ENCODE measurements at places on chromosomes 6 and 20.

DNA sequence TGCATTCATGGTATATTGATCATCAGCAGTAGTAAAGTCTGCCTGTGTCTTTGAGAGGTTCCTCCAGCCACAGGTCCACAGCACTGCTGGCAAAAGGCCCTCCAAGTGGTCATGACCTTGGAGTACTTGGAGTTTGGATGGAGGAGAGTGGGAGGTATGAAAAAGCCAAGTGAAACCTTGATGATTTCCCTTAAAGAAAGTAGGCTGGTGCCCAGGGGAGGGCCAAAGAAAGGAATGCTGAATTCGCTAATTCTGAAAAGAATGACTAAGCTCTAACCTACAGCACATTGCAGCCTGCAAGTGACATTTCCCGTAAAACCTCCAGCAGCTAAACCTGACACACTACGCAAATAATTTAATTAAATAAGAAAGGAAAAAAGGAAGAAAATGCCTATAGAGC, 223.4 kb upstream of the TAB2 start:
- DNase-seq, result no peak

DNA sequence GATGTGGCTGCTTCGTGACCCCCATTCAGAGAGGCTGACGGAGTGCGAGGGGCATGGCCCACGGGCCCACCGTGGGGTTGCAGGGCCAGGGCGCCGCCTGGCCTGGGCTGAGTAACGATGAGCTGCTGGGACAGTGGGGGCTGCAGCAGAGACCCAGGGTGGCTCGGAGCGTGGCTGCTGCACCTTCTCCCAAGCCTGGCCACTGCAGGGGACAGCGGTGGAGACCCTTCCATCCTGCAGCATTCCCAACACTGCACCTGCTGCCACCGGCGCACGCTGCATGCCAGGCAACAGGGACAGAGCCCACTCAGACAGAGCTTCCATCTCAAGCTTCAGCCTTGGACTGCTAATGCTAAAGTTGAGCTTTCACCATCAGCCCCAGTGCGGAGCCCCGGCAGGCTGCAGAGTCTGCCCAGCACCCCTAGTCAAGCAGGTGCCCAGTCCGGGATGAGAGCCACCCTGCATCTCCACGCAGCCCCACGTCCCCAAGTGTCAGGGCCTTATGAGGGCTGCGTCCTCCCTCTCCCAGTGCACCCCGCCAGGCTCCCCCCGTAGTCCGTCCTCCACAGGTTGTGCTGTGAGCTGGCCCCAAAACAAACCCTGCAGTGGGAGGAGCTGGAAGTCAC, 89.4 kb upstream of the AFDN start:
- no peak for DNase-seq

- DNase-seq, result no peak
Measured at GRCh38 chr6:160812097-160812496, 110.1 kb downstream of the PLG start.

GRCh38 chr6:105748737-105749161, 337.4 kb upstream of the PRDM1 start:
- no peak for DNase-seq

DNA sequence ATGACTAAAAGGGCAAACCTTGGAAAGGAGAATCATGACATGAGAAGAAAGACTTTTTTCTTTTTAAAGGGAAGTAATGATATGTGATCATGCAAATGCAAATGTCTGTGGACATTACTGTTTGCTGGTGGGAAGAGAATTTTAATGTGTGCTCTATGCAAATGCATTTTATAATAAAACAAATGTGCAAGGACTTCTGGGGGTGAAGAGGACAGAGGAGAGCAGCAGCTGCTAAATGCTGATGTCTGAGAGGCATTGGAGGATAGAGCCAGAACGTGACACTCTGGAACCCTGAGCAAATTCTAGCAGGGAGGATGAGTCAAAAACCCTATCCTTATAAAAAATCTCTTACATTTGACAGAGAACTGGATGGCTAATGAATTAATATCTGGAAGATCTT, 69.1 kb upstream of the BEND3 start:
- DNase-seq, result no peak

- no peak for DNase-seq
Measured at GRCh38 chr6:54286141-54286540, 22.1 kb upstream of the TINAG start.

- peak; percentile 66 for DNase-seq
Measured at GRCh38 chr6:111843347-111844147, 29.7 kb downstream of the FYN start.

- DNase-seq, result no peak
Measured at GRCh38 chr20:61535091-61535490, 283.0 kb downstream of the CDH4 start.

GRCh38 chr6:41541364-41541763, 4.8 kb upstream of the FOXP4 start:
- DNase-seq, result no peak

- no peak for DNase-seq
Measured at GRCh38 chr6:45791211-45792168, 224.2 kb downstream of the CLIC5 start.

GRCh38 chr6:89353118-89353556, 615 bp upstream of the UBE2J1 start:
- peak; percentile 12 for DNase-seq

- DNase-seq, result no peak
Measured at GRCh38 chr6:115899730-115900282, 160.9 kb downstream of the FRK start.

GRCh38 chr20:49905415-49906091, 9.8 kb downstream of the SPATA2 start:
- no peak for DNase-seq

DNA sequence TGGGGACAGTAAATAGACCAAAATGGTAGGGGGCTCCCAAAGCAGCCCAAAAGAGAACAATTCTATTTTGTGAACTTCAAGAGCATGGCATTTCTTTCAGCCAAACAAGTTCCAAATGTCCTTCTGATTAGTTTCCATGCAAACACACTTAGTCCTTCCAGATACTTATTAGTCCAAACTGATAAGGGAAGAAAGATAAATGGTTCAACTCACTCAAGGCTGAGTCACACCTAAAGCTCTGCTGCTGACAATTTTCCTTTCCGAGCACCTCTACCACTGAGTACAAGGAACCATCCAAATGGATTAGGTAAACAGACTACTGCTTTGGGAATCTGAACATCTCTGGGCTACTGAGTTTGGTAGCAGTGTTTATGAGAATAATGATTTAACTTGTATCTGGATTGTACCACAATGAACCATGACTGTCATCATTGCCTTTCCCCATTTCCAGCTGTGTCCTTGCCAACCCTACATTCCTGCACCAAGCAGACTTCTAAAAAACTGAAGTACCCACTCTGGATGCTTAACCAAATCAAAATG, 71.2 kb downstream of the TNFRSF21 start:
- DNase-seq, result no peak

- DNase-seq, result no peak
Measured at GRCh38 chr6:106975738-106976064, 1.2 kb upstream of the CD24 start.

- no peak for DNase-seq
Measured at GRCh38 chr6:109912952-109913351, 65.2 kb upstream of the GPR6 start.

DNA sequence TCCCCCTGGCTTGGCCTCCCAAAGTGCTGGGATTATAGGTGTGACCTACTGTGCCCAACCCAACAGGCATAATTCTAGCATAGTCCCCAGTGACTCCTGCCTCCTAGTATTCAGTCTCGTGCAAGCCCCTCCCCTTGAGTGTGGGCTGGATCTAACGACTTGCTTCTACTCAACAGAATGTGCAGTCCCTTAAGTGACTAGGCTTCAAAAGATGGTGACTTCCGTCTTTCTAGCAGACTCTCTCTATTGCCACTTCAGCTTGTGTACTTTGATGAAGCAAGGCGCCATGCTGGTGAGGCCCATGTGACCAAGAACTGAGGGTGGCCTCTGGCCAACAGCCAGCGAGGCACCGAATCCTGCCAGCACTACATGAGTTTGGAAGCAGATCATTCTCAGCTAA, 109.6 kb upstream of the TRAF3IP2 start:
- peak; percentile 48 for DNase-seq

DNA sequence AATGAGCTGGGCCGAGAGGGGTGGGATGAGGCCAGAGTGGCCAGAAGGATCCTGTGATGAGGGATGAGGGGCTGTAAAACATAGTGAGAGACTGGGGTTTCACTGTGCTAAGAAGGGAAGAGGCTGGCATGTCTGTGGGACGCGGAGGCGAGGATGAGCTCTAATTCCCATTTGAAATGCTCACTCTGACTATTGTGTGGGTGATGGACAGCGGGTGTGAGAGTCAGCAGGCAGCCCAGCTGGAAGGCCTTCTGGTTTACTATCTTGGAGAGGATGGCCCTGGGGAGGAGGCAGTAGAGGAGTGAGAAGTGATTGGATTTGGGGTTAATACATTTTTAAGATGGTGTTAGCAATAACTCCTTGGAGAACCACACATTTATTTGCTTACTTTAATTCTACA, 9.5 kb upstream of the MICA start:
- DNase-seq, result no peak

DNA sequence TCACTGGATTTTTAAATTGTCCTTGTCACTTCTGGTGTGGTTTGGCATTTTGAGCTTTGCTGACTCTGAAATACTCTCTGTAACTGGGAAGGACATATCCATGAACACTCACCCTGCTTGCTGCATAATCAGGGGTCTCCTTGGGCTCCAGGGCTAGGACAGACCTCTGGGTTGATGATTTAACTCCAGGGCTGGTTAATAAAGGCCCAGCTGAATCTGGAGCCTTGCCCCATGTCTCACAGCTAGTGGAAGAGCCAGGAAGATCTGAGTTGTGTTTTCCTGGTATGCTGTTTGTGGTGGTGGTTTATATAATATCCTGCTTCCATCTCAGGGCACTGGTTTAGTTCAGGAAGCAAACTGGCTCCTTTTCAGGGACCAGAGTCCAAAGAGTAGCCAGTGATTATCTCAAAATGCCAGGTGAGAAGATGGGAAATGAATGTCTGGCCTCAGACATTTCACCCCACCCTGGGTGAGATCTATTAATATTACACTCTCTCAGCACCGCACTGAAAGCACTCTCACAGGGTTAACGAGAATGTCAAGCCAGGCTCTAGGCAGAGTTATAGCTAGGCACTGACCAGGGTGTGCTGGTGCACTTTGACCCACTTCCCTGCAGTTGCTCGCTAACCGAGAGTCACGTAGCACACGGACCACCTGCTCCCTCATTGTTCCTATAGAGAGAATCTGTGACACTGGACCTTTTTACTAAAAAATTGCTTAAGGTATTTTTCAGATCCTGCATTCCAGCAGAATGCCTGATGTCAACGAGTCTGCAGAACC, 90.1 kb upstream of the SLC22A16 start:
- DNase-seq, result no peak

DNA sequence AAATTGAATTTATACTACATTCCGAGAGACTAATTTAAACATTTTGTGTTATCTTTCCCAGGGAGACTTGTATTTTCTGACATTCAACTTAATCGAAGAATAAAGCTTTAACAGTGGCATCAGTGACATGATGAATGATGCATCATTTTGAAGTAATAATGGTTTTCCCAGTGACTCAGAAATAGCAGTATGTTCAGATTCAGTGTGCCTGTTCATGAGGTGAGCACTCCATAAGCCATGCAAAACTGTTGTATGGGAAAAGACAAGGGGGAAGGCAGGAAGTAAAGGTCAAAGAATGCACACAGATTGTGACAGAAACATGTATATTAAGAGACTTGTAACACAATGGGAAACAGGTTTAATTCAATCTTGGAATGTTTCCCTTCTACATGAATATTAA, 1348.2 kb upstream of the GJE1 start:
- DNase-seq, result no peak

- no peak for DNase-seq
Measured at GRCh38 chr6:164037171-164037870, 622.8 kb downstream of the QKI start.

DNA sequence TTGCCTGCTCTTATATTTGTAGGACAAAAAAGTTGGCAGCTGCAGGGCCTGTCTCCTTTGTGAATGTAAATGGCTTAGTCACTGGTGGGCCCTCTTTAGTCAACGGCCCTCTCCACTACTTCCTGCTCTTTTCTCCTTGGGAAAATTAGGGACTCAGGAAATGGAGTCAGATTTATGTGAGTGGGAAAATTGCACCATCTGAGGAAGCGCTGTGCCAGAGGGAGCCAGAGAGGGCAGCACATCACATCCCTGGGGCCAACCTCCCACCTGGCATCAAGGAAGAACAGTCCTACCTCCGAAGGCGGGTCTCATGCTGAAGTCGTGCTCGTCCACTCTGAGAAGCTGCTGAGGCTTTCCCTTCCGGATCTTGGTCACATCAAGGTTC, 15.6 kb downstream of the GABRR2 start:
- no peak for DNase-seq

- DNase-seq, result no peak
Measured at GRCh38 chr6:53377793-53378192, 29.0 kb upstream of the ELOVL5 start.

DNA sequence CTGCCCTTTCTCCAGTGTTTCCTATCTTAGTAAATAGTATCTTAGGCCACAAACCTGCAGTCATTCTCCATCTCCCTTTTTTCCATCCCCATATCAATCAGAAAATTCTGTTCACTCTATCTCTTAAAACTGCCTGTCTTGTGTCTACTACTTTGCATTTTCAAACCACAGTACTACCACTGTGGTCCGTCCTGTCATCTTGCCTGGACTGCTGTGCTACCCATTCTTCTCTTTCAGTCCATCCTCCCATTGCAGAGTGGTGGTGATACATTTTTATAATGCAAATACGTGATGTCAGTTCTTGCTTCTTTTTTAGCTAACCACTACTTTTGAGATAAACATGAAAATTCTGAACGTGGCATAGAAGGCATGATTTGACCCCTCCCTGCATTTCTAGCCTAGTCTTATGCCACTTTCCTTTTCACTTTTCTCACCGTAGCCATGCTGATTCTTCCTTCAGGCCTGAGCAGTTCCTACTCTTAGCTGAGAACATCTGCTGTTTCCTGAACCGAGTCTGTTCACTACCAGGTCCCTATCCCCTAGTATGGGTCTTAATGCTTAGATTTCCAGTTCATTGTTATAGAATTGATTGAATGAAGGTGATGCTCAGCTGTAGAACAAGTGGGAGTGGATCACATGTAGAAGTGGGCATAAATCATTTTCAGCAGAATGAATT, 13.8 kb downstream of the TBPL1 start:
- DNase-seq, result no peak

- DNase-seq, result no peak
Measured at GRCh38 chr6:34771727-34772126, 14.4 kb downstream of the SNRPC start.

DNA sequence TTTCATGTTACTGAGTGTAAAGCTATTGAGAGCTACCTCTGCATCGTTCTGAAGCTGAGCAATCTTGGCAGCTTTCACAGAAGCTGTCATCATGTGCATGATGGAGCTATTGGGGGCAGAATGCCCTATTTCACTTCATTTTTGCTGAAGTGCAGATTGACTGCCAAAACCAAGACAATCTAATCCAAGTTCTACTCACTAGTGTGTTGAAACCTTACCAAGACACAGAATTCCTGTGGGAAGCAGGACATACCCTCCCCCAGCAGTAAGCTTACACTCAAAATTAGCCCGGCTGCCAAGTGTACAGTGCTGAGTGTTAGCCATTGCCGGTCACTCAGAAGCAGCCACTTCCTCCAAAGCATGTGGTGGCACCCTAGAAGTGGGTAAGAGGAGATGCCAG, 177.3 kb upstream of the TENT5A start:
- no peak for DNase-seq

Measured in activated CD4-positive, alpha-beta T cell treated with anti-CD3 and anti-CD28 coated beads, Interleukin-2, amount 50 U/mL, for 1 hour (primary cell).